ENCODE measurements at places on chromosomes 5 and 9.
A peak's percentile ranks its signal among the peaks of the same experiment; 100 is the strongest.

DNA sequence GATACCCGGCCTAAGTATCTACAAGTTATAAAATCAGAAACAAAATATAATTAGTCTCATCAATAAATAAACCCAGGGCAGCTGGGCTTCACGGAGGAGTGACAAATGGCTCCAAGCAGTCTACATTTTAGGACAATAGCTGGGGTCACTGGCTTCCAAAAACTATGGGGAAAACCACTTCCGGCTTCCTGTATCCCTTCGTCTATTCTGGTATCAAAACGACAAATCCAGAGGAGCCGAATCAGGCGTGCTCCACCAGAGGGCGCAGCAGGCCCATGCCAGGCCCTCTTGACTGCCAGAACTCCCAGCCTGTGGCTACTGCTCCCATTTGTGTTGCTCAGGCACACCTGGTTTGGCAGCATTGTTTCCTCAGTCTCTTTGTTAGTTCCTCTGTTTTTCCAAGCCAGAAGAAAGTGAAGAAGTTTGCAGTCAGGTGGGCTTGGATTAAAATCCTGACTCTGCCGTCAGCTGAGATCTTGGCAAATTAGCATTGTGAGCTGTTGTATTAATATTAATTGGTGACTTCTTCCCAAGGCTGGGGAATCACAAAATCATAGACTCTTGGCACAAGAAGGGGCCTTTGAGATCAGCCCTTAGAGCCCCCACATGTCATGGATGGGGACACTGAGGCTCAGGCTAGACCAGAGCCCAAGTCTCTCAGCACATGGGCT lies 11.6 kb upstream of the RAB14 start:
- peak; percentile 95 for DNase-seq

- DNase-seq, result no peak
Observed at GRCh38 chr5:147559749-147560148, 49.9 kb upstream of the DPYSL3 start.

- no peak for DNase-seq
Observed at GRCh38 chr9:120490888-120491595, 88.9 kb downstream of the CDK5RAP2 start.

- peak; percentile 77 for DNase-seq
Observed at GRCh38 chr9:100473276-100474081, 530 bp downstream of the TMEFF1 start.

GRCh38 chr5:154467655-154468354 lies 10.2 kb downstream of the HAND1 start:
- DNase-seq, result peak; percentile 93

GRCh38 chr5:131769336-131769735 lies 27.5 kb downstream of the FNIP1 start:
- no peak for DNase-seq

DNA sequence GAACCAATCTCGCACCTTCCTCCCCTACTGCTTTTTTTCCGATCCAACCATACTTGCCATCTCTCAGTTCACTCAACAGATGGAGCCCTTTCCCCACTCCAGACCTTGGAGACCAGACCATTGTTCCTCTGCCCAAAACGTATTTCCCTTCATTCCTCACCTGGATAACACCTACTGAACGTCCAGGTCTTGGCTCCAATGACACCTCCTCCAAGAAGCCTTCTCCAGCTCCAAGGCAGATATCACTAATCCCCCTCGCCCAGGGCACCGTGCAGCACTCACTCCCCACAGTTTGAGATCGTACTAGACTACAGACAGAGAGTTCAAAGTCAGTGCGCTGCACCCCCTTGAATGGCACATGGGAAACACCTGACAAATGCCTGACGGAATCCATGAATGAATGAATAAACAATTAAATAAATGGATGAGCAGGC lies 47.1 kb upstream of the AKNA start:
- peak; percentile 74 for DNase-seq

- DNase-seq, result no peak
Observed at GRCh38 chr5:64594601-64595000, 88.8 kb downstream of the RGS7BP start.

DNA sequence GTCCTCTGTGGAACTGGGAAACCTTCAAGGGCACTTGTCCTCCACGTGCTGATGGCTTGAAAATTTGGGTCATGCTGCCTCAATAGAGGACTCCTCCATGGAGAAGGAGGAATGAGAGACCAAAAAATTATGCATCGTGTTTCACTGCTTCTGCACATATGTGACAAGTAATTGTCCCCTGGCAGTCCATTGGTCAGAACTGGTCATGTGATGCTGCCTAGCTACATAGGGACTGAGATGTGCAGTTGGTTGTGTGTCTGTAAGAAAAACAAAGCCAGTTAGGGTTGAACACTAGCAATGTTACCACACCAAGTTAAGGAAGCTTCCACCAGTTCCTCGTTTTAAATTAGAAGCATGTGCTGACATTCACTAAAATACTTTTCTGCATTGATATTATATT lies 201.9 kb upstream of the ANKH start:
- no peak for DNase-seq

GRCh38 chr9:99000476-99001395 lies 57.0 kb downstream of the COL15A1 start:
- peak; percentile 65 for DNase-seq

DNA sequence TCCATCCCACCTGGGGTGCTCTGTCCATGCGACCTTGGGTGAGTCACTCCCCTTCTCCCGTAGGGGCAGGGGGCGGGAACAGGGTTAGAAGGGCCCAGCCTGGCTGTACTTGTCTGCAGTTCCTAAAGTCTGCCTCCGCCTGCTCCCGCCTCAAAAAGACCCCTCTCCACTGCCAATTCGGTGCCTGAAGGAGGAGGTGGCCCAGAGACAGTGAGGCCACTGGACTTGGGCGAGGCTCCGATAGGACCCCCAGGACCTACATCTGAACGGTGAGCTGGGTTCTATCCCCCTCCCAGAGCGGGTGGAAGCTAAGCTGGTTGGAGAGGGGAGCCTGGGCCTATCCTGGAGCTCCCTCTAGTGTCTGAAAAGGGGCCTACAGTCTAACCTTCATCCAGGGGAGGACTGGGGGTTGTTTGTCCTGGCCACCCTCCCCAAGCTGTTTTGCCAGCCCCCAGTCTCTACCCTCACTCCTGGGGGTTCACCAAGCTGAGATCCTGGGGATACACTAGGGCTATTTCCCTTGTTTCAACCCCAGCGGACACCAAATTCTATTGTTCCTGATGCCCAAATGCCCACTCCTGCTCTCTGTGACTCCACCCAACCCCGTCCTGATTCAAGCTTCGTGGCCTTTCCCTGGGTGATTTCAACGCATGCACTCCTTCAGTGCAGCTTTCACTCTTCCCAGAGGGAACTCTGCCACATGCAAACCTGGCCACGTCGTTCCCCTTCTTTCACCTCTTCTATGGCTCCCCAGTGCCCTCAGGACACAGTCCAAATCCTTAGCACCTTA lies 6.1 kb upstream of the CRB2 start:
- peak; percentile 81 for DNase-seq

GRCh38 chr5:144202726-144203125 lies 32.1 kb downstream of the KCTD16 start:
- no peak for DNase-seq

- DNase-seq, result peak; percentile 37
Observed at GRCh38 chr5:173339286-173339685, 11.1 kb upstream of the STC2 start.

DNA sequence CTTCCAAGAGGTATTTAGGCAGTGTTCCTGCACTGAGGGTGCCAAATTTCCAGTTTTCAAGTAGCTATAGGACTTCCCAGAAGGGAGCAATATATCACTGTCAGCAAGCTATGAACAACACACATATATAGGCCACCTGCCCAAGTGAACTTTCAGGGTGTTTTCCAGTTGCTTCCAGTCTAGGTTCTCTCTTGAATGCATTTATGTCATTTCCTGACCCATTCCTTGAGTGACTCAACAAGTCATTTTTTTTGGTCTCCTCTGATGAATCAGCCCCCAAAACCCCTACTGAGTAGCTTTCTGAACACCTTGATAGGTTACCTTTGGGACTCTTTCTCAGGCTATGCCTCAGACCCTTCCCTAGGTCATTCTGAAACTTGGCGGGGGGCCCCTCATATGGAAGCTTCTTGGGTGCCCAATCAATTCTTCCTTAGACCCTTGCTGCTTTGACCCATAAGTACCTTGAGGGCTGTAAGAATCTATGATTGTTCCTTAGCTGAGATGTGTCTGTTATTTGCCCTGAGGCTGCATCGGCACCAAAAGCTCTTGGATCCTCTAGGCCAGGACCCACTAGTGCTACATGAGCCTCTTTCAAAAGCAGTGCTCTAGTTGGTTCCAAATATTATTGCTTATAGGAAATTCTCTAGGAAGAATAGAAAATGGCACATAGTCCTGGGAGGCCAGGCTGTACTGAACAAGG lies 12.4 kb downstream of the DNAJB5 start:
- DNase-seq, result no peak

DNA sequence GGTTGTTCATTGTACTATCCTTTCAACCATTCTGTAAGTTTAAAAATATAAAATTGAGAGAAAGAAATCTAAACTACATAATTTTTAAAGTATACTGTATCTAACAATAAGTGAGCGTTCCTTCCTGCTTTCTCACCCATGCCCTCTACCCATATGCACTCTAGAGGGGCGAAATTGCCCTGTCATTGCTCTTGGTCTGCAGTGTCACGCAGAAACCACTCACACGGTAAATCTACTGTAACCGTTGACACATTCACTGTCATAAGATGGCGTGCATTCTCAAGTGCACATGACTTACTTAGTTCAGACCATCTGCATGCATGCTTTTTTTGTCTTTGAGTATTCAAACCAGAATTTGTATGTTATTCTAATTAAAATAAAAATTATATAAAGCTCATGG lies 55.7 kb upstream of the NIPBL start:
- no peak for DNase-seq

DNA sequence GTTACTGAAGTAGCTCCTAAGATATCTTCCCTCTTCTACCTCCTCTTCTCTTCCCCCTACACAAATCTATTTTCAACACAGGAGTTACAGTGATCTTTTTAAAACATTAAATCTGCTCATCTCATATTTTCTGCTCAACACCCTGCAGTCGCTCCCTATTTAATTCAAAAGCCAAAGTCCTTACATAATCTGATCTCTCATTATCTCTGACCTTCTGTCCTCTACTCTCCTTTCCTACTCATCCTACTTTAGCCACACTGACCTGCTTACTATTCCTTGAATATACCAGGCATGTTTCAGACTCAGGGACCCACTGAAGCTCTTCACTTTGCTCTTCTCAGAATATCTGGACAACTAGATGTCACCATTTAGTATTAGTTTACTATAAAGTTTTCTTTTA lies 87.9 kb downstream of the YTHDC2 start:
- no peak for DNase-seq

GRCh38 chr5:39121315-39121714 lies 47.1 kb upstream of the RICTOR start:
- DNase-seq, result no peak

DNA sequence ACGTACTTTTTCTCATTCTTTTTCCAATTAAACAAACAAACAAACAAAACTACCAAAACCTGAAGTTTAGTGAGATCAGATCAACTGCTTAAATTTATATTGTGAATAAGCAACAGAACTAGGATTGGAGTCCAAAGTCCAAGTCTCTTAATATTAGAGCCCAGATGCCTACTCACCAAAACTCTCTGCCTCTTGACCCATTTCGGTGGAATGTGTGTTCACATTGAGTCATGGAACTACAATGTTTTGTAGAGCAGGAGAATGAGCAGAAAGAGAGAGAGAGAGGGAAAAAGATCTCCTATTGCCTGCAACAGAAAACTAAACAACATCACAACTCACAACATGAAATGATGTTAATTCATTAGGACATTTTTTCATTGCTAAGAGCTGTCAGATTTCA lies 751.1 kb downstream of the TLR4 start:
- DNase-seq, result no peak

Data from islet precursor cell (in vitro differentiated cells).